Chondrocyte (in vitro differentiated cells): ENCODE measurements at places on chromosomes 7 and 10. TPM values are rescaled to one million over a fixed set of nuclear protein-coding genes. Genes with fewer than 3 reads are reported as not detected.

DNA sequence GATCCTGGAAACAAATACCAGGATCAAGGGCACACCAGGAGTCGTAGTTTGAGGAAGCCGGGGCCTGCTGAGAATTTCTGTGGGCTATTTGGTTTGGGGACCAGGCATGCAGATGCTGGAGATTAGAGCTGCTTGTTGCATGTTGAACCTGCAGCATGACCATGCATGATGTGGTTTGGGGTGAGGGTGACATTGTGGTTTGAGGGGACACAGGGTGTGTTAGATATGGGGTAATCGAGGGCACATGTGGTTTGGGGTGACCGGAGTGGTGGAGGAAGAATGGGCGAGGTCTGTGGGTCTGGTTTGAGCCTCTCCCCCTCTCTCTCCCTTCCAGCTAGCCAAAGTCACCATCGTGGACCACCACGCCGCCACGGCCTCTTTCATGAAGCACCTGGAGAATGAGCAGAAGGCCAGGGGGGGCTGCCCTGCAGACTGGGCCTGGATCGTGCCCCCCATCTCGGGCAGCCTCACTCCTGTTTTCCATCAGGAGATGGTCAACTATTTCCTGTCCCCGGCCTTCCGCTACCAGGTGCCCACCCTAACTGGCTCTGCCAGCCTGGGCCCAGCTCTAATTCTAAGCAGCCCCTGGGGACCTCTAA lies 10.2 kb downstream of the NOS3 start:
- no peak for DNase-seq

Gene MRLN
- total RNA-seq: not detected in 3 replicates

- DNase-seq: no peak
Measured at GRCh38 chr7:19783541-19783940, 10.1 kb upstream of the TMEM196 start.

DNA sequence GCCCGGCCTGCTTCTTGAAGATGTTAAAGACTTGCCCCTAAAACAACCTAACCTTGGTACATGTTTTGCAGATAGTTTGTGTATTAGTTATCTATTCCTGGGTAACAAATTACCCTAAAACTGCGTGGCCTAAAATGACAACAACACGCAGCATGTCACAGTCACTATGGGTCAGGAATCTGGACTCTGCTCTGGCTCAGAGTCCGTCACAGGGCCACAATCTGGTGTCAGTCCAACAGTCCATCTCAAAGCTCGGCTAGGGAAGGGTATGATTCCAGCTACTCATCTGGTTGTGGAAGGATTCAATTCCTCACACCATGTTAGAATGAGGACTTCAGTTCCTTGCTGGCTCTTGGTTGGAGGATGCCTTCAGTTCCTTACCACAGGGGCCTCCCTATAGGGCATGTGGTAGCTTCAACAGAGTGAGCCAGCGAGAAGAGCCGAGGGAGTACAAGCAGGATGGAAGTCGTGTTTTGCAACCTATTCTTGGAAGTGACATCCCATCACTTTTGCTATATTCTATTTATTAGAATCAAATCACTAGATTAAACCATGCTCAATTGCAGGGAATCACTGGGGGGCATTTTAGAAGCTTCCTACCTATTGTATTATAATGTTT lies 71.3 kb downstream of the ANLN start:
- DNase-seq: no peak
